T-helper 2 cell treated with Interferon-gamma antibody and Interleukin-4, amounts not matched to agents 5 μg/mL and 100 μg/mL, for 36 hours (primary cell): ENCODE measurements at places on chromosomes 2 and 18.

DNA sequence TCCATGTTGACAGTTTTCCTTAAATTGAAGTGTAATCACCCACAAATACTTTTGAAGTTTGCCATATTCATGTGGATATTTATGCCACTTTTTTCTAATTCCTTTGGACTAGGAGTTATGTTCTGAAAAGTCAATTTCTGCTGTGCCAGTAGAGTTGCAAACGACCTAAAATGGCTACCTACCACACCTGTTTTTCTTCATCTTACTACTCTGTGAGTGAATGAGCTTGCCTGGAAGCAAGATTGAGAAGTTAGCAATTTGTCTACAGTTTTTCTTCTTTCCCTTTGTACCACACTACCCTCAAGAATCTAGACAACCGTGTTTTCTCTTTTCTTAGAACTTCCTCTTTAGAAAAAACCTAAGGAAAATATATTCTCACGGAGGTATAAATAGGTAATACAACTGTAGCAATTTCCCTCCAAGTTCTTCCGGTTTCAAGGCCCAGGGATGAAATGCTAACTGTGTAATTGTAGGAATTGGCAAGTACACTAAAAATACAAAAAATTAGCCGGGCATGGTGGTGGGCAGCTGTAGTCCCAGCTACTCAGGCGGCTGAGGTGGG lies 7.3 kb upstream of the SLC39A10 start:
- no peak for DNase-seq

- DNase-seq, result no peak
These were observed 261.2 kb downstream of the SPAG16 start for GRCh38 chr2:213545481-213545880.

DNA sequence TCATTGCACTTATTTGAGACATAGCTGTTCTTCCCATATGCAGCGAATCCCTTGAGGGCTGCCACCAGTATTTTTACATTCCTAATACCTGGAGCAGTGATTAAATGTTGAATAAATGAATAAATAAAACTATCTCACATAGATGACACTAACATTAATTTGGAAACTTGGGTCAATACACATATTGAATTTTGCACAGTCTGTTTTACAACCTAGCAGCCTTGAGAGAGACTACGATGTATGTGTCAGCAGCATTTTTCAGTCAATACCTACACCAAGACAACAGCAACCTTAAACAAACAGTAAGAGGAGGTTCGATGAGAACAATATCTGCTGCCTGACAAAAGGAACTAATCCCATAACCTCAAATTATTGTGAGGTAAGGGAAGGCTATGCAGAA lies 53.4 kb downstream of the NBAS start:
- DNase-seq, result no peak

DNA sequence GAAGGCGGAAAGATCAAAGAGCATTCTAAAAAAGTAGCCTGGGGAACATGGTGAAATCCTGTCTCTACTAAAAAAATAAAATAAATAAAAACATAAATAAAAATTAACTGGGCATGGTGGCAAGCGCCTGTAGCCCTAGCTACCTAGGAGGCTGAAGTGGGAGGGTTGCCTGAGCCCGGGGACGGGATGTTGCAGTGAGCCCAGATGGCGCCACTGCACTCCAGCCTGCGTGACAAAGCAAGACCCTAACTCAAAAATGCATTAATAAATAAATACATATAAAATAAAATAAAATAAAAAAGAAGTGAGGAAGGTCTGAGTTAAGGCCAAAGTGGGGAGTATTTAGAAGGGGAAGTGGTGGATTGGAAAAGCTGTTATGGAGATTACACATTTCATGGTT lies 1.3 kb upstream of the PSMD14 start:
- no peak for DNase-seq

- no peak for DNase-seq
These were observed 59.0 kb downstream of the SMAD7 start for GRCh38 chr18:48891721-48892120.

- DNase-seq, result no peak
These were observed 36.0 kb downstream of the GALNT3 start for GRCh38 chr2:165757906-165758675.

DNA sequence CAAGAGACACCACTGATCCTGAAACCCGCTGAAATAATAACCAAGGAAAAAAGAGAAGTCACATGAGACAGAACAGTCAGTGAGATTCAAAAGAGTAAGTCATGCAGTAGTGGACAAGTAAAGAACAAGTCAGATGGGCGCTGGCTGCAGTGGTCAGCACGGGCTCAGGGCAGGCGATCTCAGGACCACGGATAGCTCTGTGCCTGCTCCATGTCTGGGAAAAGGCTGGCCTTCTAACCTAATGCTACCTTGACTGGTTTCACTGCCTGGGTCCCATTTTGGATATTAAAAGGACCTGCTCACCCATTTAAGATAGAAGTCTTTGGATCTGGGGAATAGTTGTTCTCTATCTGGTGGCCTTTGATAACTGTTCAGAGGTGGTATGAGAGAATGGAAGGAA lies 61.7 kb upstream of the LCLAT1 start:
- no peak for DNase-seq

GRCh38 chr2:102505290-102505689 lies 32.3 kb downstream of the SLC9A4 start:
- DNase-seq, result no peak

GRCh38 chr18:48060970-48061369 lies 130.5 kb upstream of the SMAD2 start:
- DNase-seq, result no peak

GRCh38 chr18:8186413-8186812 lies 422.8 kb upstream of the RAB12 start:
- no peak for DNase-seq

DNA sequence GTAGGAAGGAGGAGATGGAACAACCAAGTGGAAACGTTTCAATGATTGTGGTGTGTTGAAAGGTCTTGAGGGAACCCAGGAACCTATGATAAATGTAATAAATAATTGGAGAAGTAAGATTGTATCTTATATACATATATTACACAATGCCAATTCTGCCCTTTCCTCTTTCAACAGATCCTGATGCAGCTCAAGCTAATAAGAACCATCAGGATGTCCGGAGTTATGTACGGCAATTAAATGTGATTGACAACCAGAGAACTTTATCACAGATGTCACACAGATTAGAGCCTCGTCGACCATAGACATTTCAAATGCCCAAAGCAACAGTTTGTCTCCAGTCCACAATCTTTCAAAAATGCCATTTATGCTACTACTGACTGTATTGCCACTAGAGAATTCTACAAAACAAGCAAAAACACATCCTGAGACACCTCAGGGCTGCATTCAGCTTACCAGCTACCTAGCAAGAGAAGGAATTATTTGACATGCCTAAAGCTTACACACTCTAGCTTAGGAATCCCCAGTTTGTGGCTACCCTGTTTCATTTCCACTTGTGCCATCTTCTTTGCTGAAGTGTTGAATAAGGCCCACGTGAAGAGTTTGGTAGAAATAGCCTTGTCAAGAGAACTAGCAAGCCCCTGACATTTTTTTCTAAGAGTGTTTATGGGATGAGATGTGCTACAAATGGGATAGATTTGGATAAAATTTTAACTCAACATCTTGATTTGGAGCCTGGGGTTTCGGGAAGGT lies 24.0 kb upstream of the MAP3K20 start:
- DNase-seq, result no peak

DNA sequence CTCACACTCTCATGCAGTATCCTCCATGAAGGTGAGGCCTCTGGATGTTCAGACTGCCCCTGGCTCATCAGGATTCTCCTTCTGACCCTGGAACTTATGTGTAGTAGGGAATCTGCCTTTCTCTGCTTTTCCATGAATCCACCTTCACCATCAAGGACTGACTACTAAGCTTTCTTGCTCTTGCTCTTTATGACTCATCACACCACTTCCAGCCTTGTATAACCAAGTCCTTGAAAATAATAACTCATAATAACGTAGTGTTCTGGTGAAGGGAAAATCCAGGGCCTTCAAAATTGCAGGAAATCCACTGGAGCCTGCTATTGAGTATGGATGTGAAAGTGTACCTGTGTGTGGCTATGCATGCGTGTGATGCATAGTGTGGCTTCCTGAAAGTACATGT lies 11.3 kb upstream of the KCNS3 start:
- no peak for DNase-seq

DNA sequence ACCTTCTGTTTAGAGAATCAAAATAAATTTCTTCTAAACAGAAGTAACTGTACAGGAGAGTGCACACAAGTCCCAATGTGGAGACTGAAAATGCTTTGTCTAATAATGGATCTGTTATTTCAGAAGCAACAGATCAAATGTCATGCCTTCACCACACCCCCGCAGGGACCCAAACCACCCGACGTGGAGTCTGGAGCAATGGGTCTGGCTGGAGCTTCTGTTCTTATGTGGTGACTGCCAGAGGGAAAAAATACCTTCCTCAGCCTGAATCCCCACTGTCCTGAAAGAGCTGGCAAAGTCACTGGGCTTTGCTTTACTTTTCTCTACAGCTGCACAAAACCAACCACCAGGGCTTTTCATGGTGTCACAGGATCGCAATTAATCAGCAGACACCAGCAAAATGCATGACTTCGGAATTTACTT lies 119.0 kb upstream of the ZFP36L2 start:
- no peak for DNase-seq

- DNase-seq, result no peak
These were observed 1.6 kb downstream of the PPM1B start for GRCh38 chr2:44170311-44170717.

GRCh38 chr2:72993147-72993932 lies 76.0 kb downstream of the EMX1 start:
- DNase-seq, result no peak

GRCh38 chr18:77054606-77055428 lies 77.8 kb downstream of the MBP start:
- DNase-seq, result peak; percentile 84

- DNase-seq, result no peak
These were observed 17.9 kb upstream of the OTOF start for GRCh38 chr2:26495705-26496297.

DNA sequence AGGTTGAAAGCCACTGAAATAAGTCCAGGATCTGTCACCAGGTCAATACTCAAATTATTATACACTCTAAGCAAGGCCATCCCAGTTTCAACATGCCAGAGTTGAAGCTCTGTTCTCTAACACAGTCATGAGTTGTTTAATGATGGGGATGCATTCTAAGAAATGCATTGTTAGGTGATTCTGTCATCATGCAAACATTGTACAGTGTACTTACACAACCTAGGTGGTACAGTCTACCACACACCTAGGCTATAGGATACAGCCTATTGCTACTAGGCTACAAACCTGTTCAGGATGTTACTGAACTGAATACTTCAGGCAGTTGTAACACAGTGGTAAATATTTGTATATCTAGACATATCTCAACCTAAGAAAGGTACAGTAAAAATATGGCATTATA lies 162.2 kb downstream of the BAZ2B start:
- DNase-seq, result no peak

DNA sequence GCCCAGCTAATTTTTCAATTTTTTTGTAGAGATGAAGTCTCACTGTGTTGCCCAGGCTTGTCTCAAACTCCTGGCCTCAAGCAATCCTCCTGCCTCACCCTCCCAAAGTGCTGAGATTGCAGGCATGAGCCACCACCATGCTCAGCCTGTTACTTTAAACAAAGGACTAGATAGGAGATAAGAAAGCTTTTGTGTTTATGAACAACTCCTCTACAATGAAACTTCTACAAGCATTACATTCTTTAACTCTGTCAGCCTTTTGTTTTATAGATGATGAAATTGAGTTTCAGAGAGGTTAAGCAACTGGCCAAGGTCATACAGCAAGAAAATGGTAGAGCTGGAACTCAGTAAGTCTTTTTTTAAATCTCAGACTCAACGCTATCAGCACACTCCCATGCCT lies 22.7 kb downstream of the ALPK2 start:
- DNase-seq, result no peak

- DNase-seq, result no peak
These were observed 59.2 kb downstream of the ACVR2A start for GRCh38 chr2:147904051-147904450.

- DNase-seq, result no peak
These were observed 4.9 kb downstream of the QPCT start for GRCh38 chr2:37349231-37349860.

DNA sequence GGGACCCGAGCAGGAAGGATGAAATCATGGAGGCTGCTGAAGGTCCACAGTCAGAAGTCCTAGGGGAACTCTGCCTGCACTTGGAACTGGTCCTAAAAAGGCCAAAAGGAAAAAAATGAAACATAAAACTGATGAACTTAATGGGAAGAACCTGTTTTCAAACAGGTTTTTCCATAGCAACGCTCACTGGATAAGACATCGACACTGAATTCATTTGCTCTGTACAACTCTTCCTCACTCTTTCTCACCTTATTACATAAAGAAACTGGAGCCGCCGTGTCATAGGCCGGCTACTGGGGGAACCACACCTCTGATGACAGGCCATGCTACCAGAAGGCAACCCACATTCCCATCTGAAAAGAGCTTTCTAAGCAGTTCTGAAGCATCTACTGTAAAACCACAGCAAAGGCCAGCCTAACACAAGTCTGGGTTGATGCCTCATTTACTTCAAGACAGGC lies 83.6 kb downstream of the FARSB start:
- DNase-seq, result no peak

GRCh38 chr2:37020212-37020886 lies 54.0 kb upstream of the STRN start:
- DNase-seq, result no peak

DNA sequence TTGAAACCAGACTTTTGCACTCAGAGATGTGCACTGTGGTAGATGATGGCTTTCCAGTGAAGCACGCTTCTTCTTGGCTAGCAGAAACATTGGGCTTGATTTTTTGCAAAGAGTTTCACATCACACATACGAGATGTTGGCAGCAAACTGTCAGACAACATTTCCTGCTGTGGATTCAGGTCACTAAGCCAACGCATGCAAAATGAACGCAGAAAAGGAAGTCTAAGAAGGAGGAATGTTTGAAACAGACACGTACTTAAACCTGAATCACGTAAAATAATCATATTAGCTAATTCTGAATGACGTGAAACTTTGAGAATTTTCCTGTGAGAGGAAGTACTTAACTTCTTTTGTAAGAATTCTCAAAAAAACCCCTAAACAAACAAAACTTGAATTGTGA lies 88.1 kb downstream of the EPB41L3 start:
- DNase-seq, result no peak

- no peak for DNase-seq
These were observed 22.3 kb upstream of the DUSP2 start for GRCh38 chr2:96167407-96168013.

DNA sequence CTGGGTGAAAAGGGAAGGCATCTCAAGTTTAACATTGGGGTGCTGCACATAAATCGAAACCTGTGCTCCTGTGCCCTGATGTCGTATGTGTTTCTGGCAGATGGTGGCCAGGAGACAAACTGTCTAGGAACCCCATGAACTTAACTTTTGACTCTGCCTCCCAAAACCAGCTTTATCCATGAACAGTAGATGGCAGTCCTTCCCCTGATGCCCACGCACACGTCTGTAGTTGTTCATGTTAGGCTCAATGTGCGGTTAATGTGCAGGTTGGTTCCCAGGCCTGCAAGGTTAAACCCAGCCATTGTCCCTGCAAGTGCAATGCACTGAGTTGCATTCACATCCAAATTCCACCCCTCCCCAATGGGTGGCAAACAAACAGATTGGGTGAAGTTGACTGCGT lies 44.1 kb upstream of the SIX3 start:
- DNase-seq, result no peak
